ENCODE measurements at places on chromosomes 4 and X.
A peak's percentile ranks its signal among the peaks of the same experiment; 100 is the strongest.

- no peak for DNase-seq
These were observed 1.2 kb downstream of the IRS4 start for GRCh38 chrX:108735091-108735678.

GRCh38 chr4:150579551-150580234 is 2.3 kb upstream of the MAB21L2 start:
- no peak for DNase-seq

DNA sequence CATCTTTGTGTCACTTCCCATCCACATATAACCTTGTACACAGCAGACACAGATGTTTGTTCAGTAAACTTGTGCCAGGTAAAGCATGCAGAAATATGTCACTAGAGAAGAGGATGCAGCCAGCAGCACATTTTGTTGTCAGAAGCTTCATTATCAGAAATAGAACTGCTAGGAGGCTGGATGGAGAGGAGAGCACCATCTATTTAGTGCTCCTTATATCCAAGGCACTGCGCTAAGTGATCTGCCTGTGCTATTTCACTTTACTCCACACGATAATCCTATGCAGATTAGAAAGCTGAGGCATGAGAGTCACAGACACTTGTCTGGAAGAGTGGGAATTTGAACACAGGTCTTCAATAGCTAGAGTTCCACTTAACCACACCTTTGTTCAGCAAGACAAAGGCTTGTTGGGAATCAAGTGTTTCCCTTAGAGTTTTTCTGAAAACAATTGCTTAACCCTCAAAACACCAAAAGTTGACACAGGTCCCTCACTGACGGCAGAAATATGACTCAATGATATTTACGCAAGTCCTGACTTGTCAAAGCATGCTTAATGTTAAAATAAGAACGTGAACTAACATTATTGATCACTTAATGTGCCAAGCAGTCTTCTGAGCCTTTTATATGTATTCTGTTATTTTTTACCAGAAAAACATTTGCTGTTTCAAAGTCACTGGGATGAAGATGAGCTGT is 1.2 kb upstream of the QDPR start:
- no peak for DNase-seq

DNA sequence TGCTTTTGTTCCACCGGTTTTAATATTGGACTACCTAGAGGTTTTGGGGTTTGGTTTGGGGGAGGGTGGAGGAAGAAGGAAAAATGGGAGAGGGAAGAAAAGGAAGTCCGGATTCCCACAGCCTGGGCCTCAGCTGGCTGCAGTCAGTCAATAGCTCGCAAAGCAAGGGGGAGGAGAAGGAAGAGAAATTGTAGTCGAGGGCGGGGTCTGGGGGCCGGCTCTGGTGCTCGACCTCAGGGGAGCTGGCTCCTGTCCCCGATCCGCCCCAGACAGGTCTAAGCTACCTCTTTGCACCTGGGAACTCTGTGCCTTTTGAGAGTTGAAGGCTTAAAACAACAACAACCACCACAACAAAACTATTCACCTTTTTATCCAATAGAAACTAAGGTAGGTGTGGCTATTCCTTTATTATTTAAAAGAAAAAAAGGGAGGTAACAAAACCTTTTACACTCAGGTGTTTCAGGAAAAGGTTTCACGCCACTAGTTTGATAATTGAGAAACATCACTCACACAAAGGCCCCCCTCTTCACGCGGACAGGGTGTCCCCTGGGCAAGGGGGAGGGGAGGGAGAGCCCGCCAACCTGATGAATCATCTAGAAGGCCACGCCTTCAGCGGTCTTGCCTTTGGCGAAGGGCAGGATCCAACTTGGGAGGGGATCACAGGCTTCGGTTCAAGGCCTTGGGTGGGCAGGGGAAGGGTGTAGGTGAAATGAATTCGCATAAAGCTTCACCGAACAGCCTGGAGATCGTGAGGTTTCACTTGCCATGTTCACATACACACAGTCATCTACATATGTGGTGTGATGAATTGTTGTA is 1.6 kb upstream of the LNX1 start:
- DNase-seq: no peak

- no peak for DNase-seq
These were observed 90.9 kb upstream of the LNX1 start for GRCh38 chr4:53682196-53682595.

- no peak for DNase-seq
These were observed 371.4 kb upstream of the FAM241A start for GRCh38 chr4:111773858-111774257.

GRCh38 chr4:71677568-71677967 is 106.3 kb downstream of the GC start:
- no peak for DNase-seq

GRCh38 chr4:143308377-143308776 is 28.3 kb upstream of the GAB1 start:
- no peak for DNase-seq

DNA sequence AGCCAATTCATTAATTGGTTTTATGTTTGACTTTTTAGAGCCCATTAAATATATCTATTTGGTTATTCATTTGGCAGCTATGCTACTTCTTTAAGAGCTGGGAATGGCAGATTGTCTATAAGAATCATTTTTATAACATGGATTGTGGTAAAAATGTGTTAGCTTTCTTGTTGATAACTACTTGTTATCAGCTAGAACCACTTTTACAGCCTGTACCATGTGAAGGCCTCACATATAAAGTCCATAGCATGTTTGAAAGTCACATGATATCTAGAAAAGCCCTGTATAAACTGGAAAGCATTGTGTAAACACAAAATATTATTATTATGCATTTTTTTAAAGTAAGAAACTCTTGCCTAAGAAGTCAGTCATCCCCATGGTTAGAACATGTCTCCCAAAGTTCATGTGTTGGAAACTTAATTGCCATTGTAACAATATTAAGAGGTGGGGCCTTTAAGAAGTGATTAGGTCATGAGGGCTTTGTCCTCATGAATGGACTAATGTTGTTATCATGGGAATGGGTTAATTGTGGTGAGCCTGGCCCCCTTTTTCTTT is 110.9 kb upstream of the BMP2K start:
- DNase-seq: no peak

GRCh38 chrX:9127986-9128385 is 94.1 kb upstream of the FAM9B start:
- DNase-seq: no peak

DNA sequence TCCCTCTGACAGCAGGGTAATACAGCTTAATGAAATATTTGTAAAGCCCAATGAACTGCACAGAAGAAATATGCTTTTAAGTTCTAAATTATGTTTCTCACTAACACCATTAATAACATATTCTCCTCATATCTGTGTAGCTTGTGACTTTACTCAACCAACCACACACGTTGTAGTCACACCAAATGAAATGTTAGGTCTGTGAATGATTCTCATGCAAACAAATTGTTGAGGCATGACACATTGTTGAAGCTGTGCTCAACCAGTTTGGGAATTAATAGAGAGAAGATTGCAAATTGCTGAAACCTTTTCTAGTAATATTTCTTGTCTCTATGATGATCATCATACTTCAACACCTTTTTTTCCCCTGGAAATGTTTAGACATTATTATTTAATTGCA is 645.9 kb downstream of the PCDH7 start:
- DNase-seq: no peak

DNA sequence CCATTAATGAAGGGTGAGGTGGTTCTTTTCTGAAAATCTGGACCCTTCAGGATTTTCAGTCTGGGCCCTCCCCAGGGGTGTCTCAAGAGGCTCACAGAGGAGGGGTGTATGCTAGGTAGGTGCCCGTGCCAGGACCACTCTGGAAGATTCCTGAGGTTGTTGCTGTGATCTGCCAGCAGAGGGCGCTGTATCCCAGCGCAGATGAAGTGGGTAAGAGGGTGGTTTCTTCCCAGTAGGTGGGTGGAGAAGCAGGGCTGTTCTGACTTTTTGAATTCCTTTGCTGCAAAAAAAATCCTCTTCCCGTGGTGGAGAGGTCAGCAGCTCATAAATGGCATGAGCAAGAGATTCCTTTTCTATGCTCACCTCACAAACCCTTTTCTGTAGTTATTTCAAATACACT is 51.1 kb downstream of the SCML1 start:
- peak; percentile 10 for DNase-seq
